ENCODE measurements at places on chromosomes 5 and 9.

DNA sequence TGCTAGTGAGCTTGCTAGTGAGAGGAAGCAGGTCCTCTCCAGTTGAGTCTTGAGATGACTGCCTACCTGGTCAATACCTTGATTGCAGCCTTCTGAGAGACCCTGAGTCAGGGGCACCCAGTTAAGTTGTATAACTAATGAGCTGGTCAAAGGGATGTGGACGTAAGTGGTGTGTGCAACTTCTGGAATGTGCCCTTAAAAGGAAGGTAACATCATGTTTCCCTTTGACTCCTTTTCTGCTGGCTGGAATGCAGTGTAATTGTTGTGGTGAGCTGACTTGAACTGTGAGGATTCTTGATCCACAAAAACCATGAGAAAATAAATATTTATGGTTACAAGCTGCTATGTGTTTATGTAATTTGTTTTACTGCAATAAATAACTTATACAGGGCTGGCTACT is 2.4 kb upstream of the SNX2 start:
- no peak for DNase-seq

DNA sequence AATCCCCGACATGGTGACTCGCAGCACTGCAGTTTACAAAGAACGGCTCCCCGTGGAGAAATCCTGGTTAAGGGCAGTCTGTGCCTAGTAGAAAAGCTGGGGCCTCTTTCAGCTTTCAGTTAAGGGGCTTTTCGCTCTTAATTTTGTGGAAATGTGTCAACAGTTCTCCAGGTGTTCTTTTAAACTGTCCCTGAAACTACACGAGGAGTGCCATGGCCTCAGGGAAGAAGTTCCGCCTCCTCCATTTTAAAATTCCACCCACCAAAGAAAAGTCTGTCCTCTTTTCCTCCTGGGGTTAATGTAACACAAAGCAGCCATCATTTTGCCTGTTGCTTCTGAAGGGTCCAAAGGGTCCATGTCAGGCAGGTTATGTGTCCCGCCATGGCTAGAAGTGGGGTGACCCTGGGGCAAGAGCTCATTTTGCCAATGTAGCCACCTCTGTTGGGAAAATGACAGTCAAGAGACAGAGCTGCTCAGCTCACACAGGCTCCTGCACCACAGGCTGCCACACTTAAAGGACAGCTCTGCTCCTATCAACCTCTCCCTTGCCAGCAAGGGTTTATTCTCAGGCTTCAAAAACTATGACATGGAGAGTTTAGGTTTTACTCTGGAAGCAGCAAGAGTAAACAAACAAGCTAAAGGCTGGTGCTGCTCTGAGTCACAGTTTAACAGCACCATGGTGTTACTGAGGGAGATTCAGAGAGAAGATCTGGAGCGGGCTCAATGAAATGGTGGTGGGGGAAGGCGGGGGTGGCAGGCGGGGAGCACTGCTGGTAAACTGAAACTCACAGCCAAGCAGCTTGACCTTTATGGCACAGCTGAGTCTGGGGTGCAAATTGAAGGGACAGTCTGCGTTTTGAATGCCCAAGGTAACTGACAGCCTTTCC is 3.2 kb downstream of the WHRN start:
- DNase-seq: no peak

DNA sequence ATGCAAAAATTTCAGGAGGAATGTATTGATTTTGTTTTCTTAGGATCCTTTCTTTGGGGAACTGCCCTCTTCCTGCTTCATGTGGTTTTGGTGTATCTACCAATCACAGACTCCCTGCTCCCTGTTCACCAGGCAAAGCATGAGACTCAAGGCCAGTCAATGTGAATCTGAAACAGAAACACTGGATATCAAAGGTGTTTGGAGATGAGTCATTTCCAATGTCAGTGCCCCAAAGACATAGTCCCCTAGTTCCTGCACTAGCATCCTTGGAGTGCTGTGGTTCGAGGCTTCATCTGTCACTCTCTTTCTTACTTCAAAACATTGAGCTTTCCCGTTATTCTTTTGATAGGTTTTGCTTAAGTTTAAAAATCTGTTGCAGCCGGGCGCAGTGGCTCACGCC is 8.1 kb downstream of the PPP3R2 start:
- DNase-seq: no peak

- no peak for DNase-seq
These were observed 31.4 kb downstream of the CHSY3 start for GRCh38 chr5:129935626-129936025.

DNA sequence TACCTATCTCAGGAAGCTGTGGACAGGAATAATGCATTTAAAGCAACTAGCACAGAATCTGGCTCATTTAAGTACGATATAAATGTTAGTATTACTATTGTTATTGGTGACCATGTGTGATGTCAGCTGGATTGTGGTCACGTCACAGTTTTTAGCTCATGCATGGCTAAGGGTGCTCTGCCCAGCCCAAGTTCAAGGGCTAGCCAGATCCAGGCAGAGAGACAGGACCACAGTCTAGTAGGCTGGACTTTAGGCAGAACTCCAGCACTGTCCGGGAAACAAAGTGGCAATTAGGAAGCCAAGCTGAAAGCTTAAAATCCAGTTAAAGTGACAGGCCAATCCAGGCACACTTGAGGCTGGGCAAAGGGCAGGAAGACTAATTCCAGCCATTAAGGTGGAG is 273.6 kb downstream of the ADAMTSL1 start:
- DNase-seq: no peak

All from CD4-positive, alpha-beta T cell treated with Interleukin-6 at 100 ng/mL for 8 hours (primary cell).